ENCODE measurements at places on chromosomes 7 and 10. TPM values are rescaled to one million over a fixed set of nuclear protein-coding genes. Genes with fewer than 3 reads are reported as not detected.

The ARL5B gene
- total RNA-seq = 16.2 TPM

The MYOF gene
- total RNA-seq = 49.3 TPM

The TAF6 gene
- total RNA-seq = 63.7 TPM

The NKX2-3 gene
- not detected for total RNA-seq

The HOXA10 gene
- not detected for total RNA-seq

- DNase-seq = no peak
- no peaks in the 10 kb centered on the region for H3K27me3 ChIP-seq
- no peaks in the 10 kb centered on the region for H3K4me1 ChIP-seq
- H3K36me3 ChIP-seq = no peaks in the 10 kb centered on the region
- H3K4me3 ChIP-seq = no peak overlapping the region
- H3K27ac ChIP-seq = no peak overlapping the region
These were observed 696.9 kb upstream of the NRP1 start for GRCh38 chr10:34031400-34031799.

GRCh38 chr10:61406242-61406641 lies 46.9 kb downstream of the TMEM26 start:
- peaks cover 3% of the 10 kb centered on the region for H3K27me3 ChIP-seq
- no peaks in the 10 kb centered on the region for H3K36me3 ChIP-seq
- no peak for DNase-seq
- H3K4me1 ChIP-seq = no peaks in the 10 kb centered on the region
- no peak overlapping the region for H3K27ac ChIP-seq
- H3K4me3 ChIP-seq = no peak overlapping the region

DNA sequence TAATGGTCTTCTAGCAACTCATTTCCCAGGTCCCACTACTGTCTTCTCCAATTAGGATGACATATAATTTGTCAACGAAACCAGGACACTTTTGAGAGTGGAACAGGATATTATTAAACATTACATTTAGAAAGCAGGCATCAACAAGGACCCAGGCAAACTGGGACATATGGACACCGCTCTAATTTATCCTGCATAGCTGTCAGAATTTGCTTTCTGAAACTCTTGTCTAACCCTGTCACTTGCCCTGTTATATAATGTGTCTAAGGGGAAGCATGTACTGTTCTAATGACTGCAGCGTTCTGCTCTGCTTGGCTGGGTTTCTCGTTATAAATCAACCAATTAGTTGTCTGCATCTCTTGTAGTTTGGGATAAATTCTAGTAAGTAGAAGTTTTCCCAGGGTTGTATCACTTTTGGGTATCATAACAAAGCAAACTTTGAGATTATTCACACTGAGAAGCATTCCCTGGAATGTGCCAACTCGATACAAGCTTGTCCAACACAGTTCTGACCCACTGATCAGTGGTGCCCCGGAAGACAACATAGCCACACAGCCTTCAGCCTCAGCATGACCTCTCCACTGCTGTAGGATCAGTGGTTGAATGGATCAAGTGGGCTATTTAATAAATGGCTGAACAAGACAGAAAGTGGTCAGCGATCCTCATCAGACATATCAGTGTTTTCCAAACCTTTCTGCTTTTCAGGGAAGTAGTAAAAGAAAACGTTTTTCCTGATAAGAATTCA lies 228.1 kb downstream of the KIF20B start:
- H3K4me3 ChIP-seq = no peak overlapping the region
- no peak overlapping the region for H3K27ac ChIP-seq

DNA sequence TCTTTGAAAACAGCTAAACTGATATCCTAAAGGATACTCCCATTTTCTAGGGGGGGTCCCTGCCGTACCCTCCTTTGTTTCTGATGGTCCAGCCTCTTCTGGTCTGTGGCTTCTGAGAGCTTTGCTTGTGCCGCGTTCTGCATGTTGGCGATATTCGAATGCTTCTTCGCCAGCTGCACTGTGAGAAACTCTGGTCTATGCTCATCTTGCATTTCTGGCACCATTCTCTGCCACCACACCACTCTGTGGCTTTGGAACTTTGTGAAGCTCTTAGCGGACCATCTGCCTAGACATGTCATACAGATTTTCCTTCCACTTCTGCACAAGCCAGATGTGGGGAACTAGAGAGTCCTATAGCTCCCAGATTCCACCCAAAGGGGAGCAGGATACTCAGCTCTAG lies 197.2 kb downstream of the REEP3 start:
- H3K27ac ChIP-seq = no peak overlapping the region
- H3K4me3 ChIP-seq = no peak overlapping the region
- DNase-seq = no peak

DNA sequence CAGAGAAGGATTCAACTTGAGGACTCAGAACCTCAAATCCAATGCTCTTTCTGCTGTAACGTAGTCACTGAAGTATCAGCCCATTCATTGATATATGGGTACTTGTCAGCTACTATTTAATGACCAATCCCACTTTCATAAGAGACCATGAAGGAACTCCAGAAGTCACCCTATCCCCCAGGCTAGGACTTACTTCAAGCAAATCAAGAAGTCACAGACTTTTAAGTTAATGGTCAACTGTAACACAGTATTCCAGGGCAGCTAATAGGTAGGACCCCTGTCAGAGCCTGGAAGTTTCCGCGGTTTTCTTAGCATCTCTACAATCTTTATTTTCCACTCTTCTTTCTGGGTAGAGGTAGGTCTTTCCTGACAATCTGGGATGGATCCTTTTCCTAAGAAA lies 269.9 kb downstream of the POU6F2 start:
- H3K4me3 ChIP-seq = no peak overlapping the region
- H3K4me1 ChIP-seq = no peaks in the 10 kb centered on the region
- no peak for DNase-seq
- H3K27ac ChIP-seq = no peak overlapping the region

GRCh38 chr10:107653832-107654287 lies 489.4 kb upstream of the SORCS1 start:
- no peaks in the 10 kb centered on the region for H3K36me3 ChIP-seq
- no peak overlapping the region for H3K27ac ChIP-seq
- H3K27me3 ChIP-seq = no peaks in the 10 kb centered on the region
- H3K4me3 ChIP-seq = no peak overlapping the region
- DNase-seq = no peak
- no peaks in the 10 kb centered on the region for H3K4me1 ChIP-seq

GRCh38 chr10:63464402-63465292 lies 1.1 kb downstream of the JMJD1C start:
- H3K27me3 ChIP-seq = no peaks in the 10 kb centered on the region
- H3K4me1 ChIP-seq = peaks cover 16% of the 10 kb centered on the region
- no peak overlapping the region for H3K27ac ChIP-seq
- no peaks in the 10 kb centered on the region for H3K36me3 ChIP-seq
- H3K4me3 ChIP-seq = peak overlapping the region; percentile 91
- DNase-seq = no peak

DNA sequence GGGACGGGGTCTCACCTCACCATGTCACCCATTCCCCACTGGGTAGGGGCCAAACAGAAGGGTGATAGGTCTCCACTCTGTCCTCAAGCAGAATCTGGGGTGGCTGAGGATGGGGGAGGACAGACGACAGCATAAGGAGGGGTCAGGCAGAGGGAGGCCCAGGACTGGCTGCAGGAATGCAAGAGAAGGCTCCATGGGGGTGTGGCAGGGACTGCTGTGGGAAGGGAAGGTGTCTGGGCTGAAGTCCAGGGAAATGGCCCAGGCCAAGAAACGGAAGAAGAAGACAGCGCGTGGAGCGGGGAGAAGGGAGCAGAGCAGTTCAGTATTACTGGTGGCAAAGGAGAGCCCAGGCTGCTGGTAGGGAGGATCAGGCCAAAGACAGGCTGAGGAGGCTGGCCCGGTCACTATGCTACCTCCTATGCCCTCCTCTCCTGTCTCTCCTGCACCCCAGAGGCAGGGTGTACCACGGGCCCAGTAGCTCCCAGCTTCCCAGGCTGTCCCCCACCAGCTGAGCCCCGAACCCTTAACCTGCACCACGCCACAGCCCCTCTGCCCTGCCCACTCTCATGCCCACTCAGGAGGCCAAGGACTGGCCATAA lies 60.9 kb downstream of the GRB10 start:
- H3K27ac ChIP-seq = no peak overlapping the region
- H3K4me3 ChIP-seq = no peak overlapping the region
- peaks cover 2% of the 10 kb centered on the region for H3K4me1 ChIP-seq

DNA sequence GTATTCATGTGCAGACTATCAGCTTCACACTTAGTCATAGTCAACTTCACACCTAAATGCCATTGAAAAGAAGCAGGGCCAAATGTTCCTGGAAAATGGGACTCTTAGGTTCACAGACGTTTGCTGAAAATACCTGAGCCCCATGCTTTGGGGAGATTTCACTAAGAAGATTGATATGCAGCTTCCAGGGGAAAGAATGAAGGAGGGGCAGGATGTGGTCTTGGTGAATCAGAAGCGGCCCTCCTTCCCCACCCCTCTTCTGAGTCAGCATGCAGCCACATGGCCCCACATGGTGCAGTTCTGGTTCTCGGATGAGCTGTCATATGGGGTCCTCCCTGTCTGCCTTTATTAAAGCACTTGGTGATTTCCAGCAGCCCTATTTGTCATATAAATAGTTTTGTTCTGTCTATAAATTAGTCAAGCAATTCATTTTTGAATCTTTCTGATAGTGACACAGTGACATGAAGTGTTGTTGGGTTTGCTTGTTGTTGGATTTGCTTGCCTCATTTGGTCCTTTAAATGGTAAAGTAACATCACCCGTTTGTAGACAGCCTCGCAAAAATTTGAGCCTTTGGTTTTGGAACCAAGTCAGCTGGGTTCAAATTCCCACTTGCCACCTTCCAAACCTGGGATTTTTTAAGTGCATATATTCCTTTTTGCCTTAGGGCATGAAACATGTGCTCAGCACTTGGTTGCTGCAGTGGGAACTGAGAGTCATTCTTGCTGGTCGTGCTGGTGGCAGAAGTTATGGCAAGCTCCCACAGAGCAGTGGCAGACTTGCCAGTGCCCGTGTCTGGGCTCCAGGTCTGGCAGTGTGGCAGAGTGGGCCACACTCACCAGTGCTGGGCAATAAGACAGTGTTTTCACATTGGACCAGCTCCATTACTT lies 68.1 kb upstream of the CDK6 start:
- H3K27me3 ChIP-seq = no peaks in the 10 kb centered on the region
- H3K4me3 ChIP-seq = peak overlapping the region; percentile 29
- H3K27ac ChIP-seq = peak overlapping the region; percentile 88
- peaks cover 2% of the 10 kb centered on the region for H3K36me3 ChIP-seq
- DNase-seq = peak; percentile 95

DNA sequence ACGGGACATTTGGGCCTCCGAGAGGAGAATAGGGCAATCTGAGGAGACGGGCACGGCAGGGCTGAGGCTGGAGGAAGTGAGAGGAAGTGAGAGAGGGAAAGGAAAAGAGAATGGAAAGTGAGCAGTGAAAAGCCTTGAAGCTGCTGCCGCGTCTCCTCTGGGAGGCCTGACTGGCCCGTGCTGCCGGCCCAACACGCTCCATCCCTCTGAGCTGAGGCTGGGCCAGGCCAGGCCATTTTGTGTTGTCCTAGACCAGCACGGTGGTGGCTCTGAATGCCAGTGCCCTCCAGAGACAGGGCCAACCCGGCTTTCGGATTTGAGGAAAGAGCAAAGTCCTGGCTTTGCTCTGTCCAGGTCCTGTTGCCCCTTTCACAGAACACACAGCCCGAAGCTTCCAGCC lies 361.1 kb upstream of the SHH start:
- DNase-seq = no peak
- H3K4me3 ChIP-seq = no peak overlapping the region
- no peaks in the 10 kb centered on the region for H3K36me3 ChIP-seq
- H3K27ac ChIP-seq = no peak overlapping the region
- H3K4me1 ChIP-seq = no peaks in the 10 kb centered on the region

- H3K36me3 ChIP-seq = no peaks in the 10 kb centered on the region
- H3K27me3 ChIP-seq = no peaks in the 10 kb centered on the region
- H3K27ac ChIP-seq = no peak overlapping the region
- H3K4me1 ChIP-seq = no peaks in the 10 kb centered on the region
- DNase-seq = no peak
- no peak overlapping the region for H3K4me3 ChIP-seq
These were observed 135.8 kb upstream of the ABCB5 start for GRCh38 chr7:20479706-20480105.

- H3K4me3 ChIP-seq = no peak overlapping the region
- peaks cover 14% of the 10 kb centered on the region for H3K4me1 ChIP-seq
- DNase-seq = peak; percentile 91
- no peak overlapping the region for H3K27ac ChIP-seq
- no peaks in the 10 kb centered on the region for H3K27me3 ChIP-seq
These were observed 4.1 kb downstream of the MBLAC1 start for GRCh38 chr7:100130608-100131453.

GRCh38 chr10:124086787-124087671 lies 6.4 kb downstream of the CHST15 start:
- H3K27ac ChIP-seq = no peak overlapping the region
- no peaks in the 10 kb centered on the region for H3K36me3 ChIP-seq
- no peaks in the 10 kb centered on the region for H3K4me1 ChIP-seq
- peaks cover 29% of the 10 kb centered on the region for H3K27me3 ChIP-seq
- no peak for DNase-seq

DNA sequence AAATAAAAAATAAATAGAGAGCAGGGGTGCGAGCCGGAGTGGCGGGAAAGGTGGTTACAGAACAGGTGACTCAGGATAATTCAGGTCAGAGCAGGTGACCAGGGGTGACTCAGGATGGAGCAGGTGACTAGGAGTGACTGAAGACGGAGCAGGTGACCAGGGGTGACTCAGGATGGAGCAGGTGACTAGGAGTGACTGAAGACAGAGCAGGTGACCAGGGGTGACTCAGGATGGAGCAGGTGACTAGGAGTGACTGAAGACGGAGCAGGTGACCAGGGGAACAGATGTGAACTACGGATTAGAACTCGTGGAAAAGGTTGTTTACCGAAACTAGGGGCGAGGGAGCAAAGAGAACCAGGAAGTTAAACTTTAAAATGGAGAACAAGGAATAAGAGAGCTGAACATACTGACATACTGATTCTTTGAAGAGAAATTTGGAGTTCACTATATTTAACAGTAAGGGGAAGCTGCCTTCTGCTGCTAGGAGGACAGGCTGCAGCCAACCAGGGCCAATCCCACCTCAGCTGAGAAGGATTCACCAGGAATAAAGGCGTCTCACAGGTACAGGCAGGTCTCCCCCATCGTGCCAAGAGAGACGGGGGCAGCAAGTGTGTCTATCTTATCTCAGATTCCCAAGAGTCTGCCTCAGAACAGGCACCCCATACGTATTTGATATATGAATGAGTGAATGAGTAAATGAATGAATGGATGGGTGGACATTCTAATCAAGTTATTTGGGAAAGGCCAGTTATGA lies 101.3 kb downstream of the CPXM2 start:
- H3K27ac ChIP-seq = no peak overlapping the region
- H3K4me3 ChIP-seq = no peak overlapping the region
- no peaks in the 10 kb centered on the region for H3K36me3 ChIP-seq
- H3K4me1 ChIP-seq = no peaks in the 10 kb centered on the region
- DNase-seq = no peak

- H3K27ac ChIP-seq = peak overlapping the region; percentile 96
- H3K36me3 ChIP-seq = peaks cover 65% of the 10 kb centered on the region
These were observed 63.8 kb downstream of the MKI67 start for GRCh38 chr10:128062331-128062880.

DNA sequence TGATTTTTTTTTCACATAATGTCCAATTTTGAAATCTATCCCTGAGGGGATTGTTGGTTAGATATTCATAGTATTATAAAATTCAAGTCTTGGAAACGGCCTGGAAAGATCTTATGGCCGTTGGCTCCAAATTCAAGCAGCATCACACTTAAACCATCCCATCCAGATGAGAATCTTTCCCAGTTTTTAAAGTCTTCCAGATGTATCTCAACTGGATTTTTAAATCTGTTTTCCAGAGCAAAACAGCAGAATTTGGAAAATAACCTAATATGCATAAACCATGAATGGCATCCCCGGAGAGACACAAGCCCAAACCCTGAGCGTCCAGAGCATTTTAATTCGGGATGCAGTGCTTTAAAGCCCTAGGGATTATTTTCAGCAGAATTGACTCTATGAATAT lies 208.2 kb upstream of the PRKCQ start:
- no peaks in the 10 kb centered on the region for H3K4me1 ChIP-seq
- H3K27me3 ChIP-seq = peaks cover 12% of the 10 kb centered on the region
- no peak overlapping the region for H3K4me3 ChIP-seq
- no peak overlapping the region for H3K27ac ChIP-seq

Measured in activated CD4-positive, alpha-beta memory T cell treated with anti-CD3 and anti-CD28 coated beads for 36 hours (primary cell).